ENCODE measurements at places on chromosomes 12 and 14.

DNA sequence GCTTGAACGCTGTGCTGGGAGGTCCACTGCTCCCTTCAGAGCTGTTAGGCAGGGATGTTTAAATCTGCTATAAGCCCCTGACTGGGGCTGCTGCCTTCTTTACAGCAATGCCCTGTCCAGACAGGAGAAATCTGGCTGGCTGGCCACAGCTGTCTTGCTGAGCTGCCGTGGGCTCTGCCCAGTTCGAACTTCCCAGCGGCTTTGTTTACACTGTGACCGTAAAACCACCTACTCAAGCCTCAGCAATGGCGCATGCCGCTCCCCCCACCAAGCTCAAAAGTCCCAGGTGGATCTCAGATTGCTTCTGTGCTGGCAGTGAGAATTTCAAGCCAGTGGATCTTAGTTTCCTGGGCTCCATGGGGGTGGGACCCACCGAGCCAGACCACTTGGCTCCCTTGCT, 35.8 kb downstream of the CKAP4 start:
- DNase-seq, result no peak

DNA sequence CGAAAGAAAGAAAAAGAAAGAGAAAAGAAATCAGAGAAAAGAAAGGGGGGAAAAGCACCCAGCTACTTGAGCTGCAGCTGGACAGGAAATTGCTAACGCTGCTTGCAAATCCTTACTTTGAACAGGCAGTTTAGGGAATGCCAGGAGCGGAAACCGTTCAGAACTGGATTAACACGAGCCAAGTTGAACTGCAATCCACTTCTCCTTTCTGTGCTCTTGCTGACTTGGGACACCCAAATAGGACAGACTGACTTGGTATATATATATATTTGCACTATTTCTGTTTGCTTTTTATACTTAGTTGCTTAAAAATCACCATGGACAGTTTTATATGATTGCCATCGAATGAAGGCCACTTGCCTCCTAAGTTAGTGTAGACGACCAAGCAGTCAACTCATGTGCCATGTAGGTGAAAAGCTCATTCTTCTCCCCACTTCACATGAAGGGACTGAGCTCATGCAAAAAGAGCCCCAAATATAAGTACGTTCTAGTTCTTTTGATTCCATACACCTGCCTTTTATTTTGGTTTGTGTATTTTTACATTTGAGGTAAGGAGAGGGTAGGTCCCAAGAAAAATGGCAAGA, 5.5 kb downstream of the DUSP6 start:
- no peak for DNase-seq

- no peak for DNase-seq
Observed at GRCh38 chr12:94536040-94536965, 76.6 kb upstream of the CEP83 start.

DNA sequence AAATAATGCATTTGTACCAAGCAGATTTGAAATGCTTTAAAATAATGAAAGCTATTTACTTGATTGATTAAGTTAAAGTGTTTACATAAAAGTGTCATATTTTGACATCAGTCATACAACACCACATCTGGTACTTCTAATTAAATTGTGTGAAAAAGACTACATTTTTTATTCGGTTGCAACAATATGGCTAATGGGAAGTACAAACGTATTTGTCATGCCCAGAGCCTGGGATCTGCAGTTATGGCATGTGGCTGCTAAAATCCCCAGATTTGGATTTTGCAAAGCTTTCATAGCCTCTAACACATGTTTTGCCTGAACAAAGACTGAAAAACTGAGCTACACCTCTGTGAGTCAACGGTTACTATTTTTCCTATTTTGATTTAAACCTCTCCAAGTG, 66.6 kb downstream of the LLPH start:
- DNase-seq, result no peak

DNA sequence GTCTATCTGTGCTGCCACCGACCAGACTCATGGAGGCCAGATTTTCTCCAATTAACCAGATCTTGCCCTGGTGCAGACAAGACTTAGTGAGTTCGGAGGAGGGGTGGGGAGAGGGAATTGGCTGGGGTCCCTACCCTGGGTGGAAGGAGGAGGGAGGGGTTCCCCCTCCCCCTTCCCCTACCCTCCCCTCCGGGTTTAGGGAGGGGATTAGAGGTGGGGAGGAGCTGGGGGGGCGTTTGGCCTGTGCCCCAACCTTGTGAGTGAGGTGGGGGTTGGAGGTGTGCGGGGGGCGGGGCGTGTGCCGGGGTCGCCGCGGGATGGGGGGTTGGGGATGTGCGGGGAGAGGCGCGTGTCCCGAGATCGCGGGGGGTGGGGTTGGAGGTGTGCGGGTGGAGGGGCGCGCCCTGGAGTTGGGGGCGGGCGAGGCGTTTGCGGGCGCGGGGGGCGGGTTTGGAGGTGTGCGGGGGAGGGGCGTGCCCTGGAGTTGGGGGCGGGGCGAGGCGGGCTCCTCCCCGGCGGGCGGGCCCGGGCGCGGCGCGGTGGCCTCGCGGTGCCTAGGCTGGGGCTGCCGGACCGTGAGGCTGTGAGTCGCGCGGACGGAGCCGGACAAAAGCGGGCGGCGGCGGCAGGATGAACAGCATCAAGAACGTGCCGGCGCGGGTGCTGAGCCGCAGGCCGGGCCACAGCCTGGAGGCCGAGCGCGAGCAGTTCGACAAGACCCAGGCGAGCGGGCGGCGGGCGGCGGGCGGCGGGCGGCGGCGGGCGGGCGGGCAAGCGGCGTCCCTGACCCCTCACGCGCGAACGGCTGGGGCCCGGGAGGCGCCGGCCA, at the start of gene HIP1R:
Gene HIP1R, plus strand, starts transcription at position 537 of the 829 bp plus-strand sequence. Its CDS starts 94 bp downstream, at position 631.
- DNase-seq, result no peak

GRCh38 chr14:72730468-72730867, 163.4 kb downstream of the DPF3 start:
- DNase-seq, result no peak

DNA sequence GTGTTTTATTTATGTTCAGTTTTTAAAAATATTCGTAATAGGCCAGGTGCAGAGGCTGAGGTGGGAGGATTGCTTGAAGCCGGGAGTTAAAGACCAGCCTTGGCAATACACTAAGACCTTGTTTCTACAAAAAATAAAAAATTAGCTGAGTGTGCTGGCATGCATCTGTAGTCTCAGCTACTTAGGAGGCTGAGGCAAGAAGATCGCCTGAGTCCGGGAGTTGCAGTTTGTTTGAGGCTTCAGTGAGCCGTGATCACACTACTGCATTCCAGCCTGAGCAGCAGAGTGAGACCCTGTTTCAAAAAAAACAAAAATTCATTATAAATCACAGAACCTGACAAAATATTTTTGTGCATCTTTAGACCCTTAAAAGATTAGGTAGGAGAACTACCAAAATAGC, 240.1 kb upstream of the ARHGAP5 start:
- peak; percentile 72 for DNase-seq

DNA sequence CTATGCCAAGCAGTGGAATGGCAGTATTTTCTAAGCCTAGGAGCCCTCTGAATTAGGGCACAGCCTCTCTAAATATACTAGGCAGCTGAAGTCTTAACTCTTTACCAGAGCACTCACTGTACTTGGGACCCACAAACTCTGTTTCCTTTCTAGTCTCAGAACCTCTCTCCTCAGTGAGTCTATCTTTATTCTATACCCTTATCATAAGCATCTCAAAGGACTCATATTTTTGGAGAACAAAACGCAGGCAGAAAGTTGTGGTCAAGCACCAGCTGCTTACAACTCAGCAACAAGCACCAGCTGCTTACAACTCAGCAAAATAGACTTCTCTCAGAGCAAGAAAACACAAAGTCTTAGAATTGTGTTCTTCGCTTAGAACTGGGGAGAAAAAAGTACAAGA, 993 bp downstream of the CCDC196 start:
- DNase-seq, result no peak

DNA sequence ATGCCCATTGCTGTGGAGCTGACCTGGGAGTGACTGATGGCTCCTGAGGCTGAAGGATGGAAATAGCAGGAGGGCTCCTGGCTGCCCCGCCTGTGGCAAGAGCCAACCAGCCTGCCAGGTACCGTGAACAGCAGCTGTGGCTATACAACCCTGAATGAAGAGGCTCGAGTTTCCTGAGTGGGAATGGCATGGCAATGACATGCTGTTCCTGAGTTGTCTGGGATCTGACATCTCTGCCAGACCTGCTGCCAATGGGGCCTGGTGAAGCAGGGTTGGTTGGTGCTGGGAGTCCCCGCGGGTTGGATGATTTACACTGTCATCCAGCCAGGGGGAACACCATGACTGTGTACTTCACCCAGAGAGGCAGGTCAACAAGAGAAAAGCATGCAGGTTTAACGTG, 31.8 kb upstream of the LRRC10 start:
- no peak for DNase-seq

- no peak for DNase-seq
Observed at GRCh38 chr14:89600950-89601826, 184.2 kb upstream of the FOXN3 start.

DNA sequence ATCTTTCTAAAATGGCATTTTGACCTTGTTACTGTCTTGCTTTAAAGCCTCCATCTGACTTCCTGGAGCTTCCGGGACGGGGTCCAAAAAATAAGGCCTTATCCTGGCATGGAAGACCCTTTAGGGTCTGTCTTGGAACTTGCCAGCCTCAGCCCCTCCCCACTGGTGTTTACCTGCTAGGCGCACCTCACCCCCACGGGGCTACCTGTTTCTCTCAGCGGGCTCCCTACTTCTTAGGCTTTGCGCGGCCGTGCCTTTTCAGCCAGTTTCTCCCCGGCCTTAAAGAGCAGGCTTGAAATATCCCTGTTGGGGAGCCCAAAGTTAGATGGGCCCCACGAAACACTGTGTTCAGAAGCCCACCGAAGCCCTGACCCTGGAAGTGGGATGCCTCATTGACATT, 5.1 kb downstream of the RTL1 start:
- DNase-seq, result no peak

- no peak for DNase-seq
Observed at GRCh38 chr14:56216626-56217379, 98.6 kb downstream of the PELI2 start.

DNA sequence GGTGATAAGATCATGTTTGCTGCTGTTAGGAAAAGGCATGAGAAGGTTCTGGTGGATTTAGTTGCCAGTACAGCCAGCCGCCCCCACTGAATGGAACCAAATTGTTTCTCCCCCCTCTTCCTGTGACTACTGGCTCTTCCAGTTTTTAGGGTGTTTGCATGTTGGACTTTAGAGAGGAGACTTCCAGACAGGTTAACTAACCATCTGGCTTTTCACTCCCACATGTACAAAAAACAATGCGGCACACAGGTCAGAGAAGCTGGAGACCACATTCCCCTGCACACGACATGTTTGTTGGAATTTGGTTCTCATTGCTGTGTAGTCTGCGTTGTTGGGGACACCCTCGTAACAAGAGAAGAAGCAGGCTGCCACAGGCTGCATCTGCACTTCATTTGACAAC, 103.9 kb upstream of the TMEM132C start:
- DNase-seq, result no peak

GRCh38 chr14:103099733-103100280, 5.3 kb downstream of the EXOC3L4 start:
- DNase-seq, result no peak

DNA sequence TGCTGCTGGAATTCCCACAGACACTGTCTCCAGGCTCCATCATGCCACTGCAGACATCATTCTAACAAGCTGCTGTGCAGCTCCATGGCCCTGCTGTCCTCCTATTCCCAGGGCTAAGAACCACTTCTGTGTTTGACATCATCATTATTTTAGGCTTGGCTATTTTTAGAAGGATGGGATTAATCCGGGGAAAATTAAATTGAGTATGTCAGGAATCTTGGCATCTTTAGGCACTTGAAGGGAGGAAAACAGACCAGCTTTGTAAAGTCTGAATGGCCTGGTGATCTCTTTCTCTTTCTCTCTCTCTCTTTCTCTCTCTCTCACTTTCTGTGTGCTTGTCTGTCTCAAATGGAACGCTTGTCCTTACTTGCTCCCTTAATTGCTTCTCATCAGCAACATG, 568.3 kb upstream of the FLRT2 start:
- DNase-seq, result no peak

GRCh38 chr12:76591476-76591875, 31.9 kb upstream of the OSBPL8 start:
- DNase-seq, result no peak

- peak; percentile 44 for DNase-seq
Observed at GRCh38 chr14:93173943-93174395, 10.7 kb downstream of the MOAP1 start.

GRCh38 chr14:99318959-99319295, 46.9 kb upstream of the BCL11B start:
- DNase-seq, result no peak

GRCh38 chr14:24071144-24071697, at the start of gene CPNE6:
Gene CPNE6, plus strand, starts transcription at chr14:24071562. Its CDS starts 1,375 bp downstream, at chr14:24072937.
- no peak for DNase-seq
